SK-N-SH (cell line): ENCODE measurements at places on chromosomes 7 and 10. TPM values are rescaled to one million over a fixed set of nuclear protein-coding genes. Genes with fewer than 3 reads are reported as not detected.

DNA sequence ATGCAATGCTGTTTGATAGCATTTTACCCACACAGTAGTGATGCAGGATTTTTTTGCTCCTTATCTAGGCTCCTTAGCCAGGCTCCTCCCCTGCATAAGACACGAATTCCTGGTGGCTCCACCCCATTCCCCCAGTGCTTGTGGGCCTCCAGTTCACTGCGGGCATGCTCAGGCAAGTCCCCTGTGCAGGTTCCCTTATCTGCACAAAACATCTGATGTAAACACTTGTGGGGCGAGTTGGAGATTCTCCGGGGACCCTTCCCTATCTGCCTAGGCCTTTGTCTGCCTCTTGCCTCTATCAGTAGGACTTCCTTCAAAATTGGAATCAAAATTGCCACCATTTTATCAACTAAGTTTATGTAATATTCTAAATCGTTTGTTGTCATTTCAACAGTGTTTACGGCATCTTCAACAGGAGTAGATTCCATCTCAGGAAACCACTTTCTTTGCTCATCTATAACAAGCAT lies 5.4 kb upstream of the STK17A start:
- no peak overlapping the region for H3K4me3 ChIP-seq
- no peaks in the 10 kb centered on the region for H3K36me3 ChIP-seq
- 0 out of 2 replicates have a peak, but pooled peaks cover 5% of the 10 kb centered on the region for H3K4me1 ChIP-seq
- no peak for DNase-seq
- no peak overlapping the region for H3K27ac ChIP-seq

DNA sequence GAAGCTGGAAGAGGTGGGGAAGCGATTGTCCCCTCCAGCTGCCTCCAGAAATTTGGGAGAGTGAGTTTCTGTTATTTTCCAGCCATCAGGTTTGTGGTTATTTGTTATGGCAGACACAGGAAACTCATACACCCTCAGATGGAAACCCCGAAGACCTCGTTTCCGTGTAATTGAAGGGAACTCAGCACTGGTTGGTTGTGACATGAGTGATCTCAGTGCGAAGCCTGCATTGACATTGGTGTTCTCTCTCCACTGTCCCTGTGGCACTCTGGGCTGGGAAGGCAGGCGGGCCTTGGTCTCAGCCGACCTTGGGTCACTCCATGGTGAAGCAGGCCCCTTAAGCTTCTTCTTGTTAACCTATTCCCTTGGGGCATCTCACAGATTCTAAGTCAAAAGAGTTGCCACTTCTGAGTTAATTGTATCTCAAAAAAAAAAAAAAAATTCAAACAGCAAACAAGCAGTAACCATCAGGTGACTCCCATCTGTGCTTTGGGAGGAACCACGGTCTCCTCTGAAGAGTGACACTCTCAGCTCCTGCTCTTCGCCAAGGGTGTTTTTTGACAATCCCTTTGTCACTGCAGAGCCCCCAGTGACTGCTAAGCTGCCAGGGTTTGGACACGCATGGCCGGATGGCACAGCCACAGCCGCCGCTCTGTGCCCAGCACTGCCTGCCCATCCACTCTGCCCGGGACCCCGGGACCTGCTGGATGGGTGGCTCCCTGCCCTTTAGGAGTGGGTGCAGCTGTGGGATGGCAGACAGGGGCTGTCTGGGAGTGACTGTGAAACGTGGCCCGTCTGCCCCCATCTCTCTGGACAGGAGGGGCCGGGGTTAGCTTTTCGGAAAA lies 233.6 kb downstream of the PRPF18 start:
- DNase-seq, result no peak
- H3K4me1 ChIP-seq, result no peaks in the 10 kb centered on the region
- peaks cover 19% of the 10 kb centered on the region for H3K36me3 ChIP-seq
- H3K4me3 ChIP-seq, result no peak overlapping the region
- H3K27me3 ChIP-seq, result no peaks in the 10 kb centered on the region
- no peak overlapping the region for H3K27ac ChIP-seq

DNA sequence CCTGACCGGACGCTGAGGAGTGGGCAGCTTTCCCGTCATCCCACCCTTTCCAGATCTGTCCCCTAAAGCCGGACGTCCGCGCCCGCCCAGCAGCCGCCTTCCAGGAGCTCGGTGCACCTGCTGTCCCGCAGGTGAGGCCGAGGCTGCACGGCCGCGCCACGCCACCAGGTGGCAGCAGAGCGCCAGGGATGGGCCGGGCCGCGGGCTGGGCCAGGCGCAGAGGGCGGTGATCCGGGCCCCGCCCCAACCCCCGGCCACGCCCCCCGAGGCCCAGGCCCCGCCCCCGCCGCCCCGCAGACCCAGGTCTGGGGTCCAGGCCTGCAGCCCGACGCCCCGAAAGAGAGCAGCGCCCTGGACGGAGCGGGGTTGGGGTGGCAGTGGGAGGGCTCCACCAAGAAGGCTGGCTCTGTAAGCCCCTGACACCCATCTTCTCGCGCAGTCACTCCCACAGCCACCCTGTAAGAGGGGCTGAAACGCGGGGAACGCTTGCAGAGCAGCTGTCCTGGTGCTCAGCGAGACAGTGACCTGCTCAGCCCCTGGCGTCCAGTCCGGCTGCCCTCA lies 32.2 kb downstream of the FOXL3 start:
- no peaks in the 10 kb centered on the region for H3K36me3 ChIP-seq
- DNase-seq, result peak; percentile 100
- H3K4me3 ChIP-seq, result peak overlapping the region; percentile 35; the same call in 1 of the 2 replicates
- no peak overlapping the region for H3K27ac ChIP-seq
- H3K27me3 ChIP-seq, result peaks cover 39% of the 10 kb centered on the region

GRCh38 chr7:107816011-107816566 lies 13.1 kb upstream of the SLC26A3 start:
- no peaks in the 10 kb centered on the region for H3K36me3 ChIP-seq
- DNase-seq, result no peak
- no peaks in the 10 kb centered on the region for H3K27me3 ChIP-seq

DNA sequence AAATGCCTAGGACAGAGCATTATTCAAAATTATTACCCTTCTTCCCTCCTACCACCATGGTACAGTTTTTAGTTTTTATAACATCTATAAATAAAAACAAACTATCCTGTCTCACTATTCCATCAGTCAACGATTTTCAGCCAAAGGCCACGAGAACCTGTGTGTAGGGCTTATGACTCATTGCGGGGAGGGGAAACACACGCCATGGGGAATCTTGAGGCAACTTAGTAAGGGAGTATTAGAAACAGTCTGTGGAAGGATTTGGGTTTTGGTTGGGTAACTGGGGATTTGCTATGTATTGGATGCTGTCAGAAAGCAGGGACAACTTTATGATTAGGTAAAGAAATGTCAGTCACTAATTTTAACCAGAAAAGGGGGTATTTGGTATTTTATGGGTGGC lies 14.7 kb downstream of the GPR141 start:
- no peak overlapping the region for H3K27ac ChIP-seq
- no peaks in the 10 kb centered on the region for H3K4me1 ChIP-seq
- H3K4me3 ChIP-seq, result no peak overlapping the region
- no peaks in the 10 kb centered on the region for H3K36me3 ChIP-seq
- DNase-seq, result no peak
- no peaks in the 10 kb centered on the region for H3K27me3 ChIP-seq

ADAM22 gene
- polyA plus RNA-seq, result 3.0 and 4.8 TPM in 2 replicates

GRCh38 chr10:47101807-47102206 lies 190.6 kb downstream of the PTPN20 start:
- no peaks in the 10 kb centered on the region for H3K36me3 ChIP-seq
- H3K4me1 ChIP-seq, result no peaks in the 10 kb centered on the region
- no peak overlapping the region for H3K27ac ChIP-seq
- no peak for DNase-seq
- no peaks in the 10 kb centered on the region for H3K27me3 ChIP-seq

ANKRD61 gene
- polyA plus RNA-seq, result 0.50 and 0.53 TPM in 2 replicates

- H3K36me3 ChIP-seq, result peaks cover 12% of the 10 kb centered on the region
- no peak overlapping the region for H3K27ac ChIP-seq
- H3K4me1 ChIP-seq, result peaks cover 13% of the 10 kb centered on the region; the same call in 1 of the 2 replicates
- no peak for DNase-seq
- no peak overlapping the region for H3K4me3 ChIP-seq
Measured at GRCh38 chr10:29411666-29412315, 122.9 kb downstream of the LYZL1 start.

ECD gene
- polyA plus RNA-seq, result 21.4 and 30.9 TPM in 2 replicates

- H3K4me1 ChIP-seq, result no peaks in the 10 kb centered on the region; the same call in 1 of the 2 replicates
- DNase-seq, result no peak
- no peak overlapping the region for H3K4me3 ChIP-seq
- H3K27me3 ChIP-seq, result no peaks in the 10 kb centered on the region
Measured at GRCh38 chr10:8581521-8582225, 527.2 kb downstream of the GATA3 start.

- no peak for DNase-seq
- no peak overlapping the region for H3K27ac ChIP-seq
- H3K4me3 ChIP-seq, result no peak overlapping the region
- H3K27me3 ChIP-seq, result no peaks in the 10 kb centered on the region
- no peaks in the 10 kb centered on the region for H3K36me3 ChIP-seq
Measured at GRCh38 chr7:151514461-151515275, 5.0 kb downstream of the RHEB start.

SLC18A3 gene
- polyA plus RNA-seq, result 1.7 TPM in 2 replicates

DNA sequence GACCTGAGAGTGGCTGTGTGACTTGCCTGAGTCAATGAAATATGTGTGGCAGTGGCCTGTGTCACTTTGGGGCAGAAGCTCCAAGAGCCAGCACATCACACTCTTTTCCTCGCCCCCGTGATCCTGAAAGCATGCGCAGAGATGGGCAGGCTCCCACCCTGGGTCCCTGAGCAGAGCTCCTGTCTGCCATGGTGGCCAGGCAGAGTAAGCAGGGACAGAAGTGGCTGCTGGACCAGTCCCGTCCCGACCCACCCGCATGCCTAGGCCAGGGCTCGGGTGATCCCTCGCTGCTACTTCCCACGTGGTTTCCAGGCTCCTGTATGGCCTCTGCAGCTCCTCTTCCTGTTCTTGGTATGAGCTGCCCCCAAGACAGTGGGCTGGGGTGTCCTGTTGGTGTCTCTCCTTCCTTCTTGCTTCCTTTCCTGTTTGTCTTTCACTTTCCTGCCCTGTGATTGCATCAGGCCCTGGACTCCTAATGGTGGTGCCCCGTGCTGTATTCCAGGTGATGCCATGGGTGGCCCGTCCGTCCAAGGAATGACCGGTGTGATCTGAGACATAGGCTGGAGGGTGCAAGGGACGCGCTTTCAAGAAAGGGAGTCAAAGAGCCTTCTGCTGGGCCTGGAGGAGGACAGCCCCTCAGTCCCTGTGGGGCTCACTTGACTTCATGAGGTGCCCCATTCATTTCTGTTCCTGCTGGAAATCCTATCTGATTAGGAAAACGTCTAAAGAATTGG lies 71.4 kb upstream of the SHH start:
- no peak overlapping the region for H3K27ac ChIP-seq
- H3K36me3 ChIP-seq, result no peaks in the 10 kb centered on the region
- DNase-seq, result no peak
- H3K4me1 ChIP-seq, result no peaks in the 10 kb centered on the region; the same call in 1 of the 2 replicates
- no peak overlapping the region for H3K4me3 ChIP-seq
- H3K27me3 ChIP-seq, result peaks cover 47% of the 10 kb centered on the region; the same call in 1 of the 2 replicates

DNA sequence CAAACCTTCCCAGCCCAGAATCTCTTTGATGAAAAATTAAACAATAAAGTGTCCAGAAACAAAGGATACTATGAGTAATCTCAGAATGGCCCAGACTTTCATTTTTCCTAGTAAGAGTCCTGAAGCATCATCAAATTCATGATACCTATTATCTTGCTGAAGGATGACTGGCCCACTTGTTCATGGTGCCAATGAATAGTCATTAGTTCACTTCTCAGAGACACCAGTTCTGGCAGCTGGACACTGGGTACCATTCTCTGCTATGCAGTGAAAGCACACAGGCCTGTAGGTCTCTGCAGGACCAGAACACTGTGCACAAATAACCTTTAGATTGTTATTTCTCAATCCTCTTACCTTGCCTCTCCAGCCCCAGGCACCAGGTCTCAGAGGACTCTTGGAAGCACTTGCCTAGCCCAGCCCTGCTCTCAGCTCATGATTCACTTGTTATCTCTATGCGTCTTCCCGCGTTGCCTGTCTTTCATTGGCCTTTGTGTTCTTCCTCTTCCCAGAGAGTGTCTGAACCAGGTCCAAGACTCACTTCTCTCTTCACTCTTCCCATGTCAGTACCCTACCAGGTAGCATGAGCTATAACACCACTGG lies 98.1 kb upstream of the AGBL3 start:
- peaks cover 34% of the 10 kb centered on the region for H3K4me1 ChIP-seq
- no peak for DNase-seq
- H3K36me3 ChIP-seq, result peaks cover 4% of the 10 kb centered on the region; the same call in 1 of the 2 replicates
- H3K27me3 ChIP-seq, result no peaks in the 10 kb centered on the region

DNA sequence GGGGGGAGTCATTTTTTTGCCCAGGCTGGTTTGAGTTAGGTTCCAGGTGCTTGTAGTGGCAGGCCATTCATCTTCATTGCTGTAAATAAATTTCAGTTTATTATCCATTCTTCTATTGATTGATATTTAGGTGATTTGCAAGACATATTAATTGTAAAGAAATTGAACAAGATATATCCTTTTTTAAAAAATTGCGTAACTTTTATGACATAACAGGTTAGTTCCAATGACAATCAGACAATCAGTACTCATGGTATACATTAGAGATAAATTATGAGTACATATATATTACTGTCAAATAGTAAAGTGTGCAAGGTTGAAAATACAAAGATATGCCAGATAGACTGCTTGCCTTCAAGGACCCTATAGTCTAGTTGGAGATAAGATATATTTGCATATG lies 92.2 kb upstream of the GLCCI1 start:
- DNase-seq, result no peak
- H3K27me3 ChIP-seq, result no peaks in the 10 kb centered on the region
- H3K27ac ChIP-seq, result no peak overlapping the region
- H3K36me3 ChIP-seq, result no peaks in the 10 kb centered on the region
- H3K4me3 ChIP-seq, result no peak overlapping the region

DNA sequence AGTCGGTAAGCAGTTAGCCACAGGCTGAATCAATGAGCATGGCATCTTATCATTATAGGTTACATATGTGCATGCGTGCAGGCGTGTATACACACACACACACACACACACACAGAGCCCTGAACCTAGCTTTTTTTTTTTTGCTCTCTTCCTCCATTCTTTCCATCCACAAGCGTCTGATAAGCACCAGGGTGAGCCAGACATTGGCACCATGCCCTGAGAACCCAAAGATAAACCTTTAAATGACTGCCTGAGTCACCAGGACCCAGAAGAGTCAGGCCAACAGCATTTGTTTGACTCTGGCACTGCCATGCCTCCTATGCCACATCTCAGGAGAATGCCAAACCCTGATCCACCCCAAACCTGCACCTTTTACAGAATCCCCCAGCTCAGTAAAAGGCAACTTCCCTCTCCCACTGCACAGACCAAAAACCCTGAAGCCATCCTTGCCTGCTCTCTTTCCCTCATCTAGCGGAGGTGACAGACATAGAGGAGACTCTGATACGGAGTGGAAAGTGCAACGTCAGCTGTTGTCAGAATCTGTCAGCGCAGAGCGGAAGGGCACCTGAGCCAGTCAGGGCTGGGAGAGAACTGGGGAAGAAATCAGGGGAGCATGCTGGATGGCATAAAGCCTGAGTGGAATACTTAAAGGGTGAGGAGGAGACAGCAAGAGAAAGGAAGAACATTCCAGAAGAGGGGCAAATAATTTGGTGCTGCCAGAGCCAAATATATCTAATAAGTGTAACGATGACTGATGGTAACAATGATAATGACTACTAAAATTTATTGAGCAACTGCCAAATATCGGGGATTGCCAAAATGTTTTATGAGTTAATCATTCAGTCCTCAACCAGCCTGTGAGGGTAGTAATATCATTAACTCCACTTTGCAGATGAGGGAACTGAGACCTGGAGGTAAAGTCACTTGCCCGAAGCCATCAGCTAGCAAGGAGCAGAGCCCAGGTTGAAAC lies 3.2 kb downstream of the PARP12 start:
- H3K27me3 ChIP-seq, result no peaks in the 10 kb centered on the region
- peak; percentile 81 for DNase-seq
- H3K27ac ChIP-seq, result peak overlapping the region; percentile 66
- H3K4me1 ChIP-seq, result peaks cover 18% of the 10 kb centered on the region
